Nephron progenitor cell (in vitro differentiated cells): ENCODE measurements at places on chromosomes 3 and 15.

DNA sequence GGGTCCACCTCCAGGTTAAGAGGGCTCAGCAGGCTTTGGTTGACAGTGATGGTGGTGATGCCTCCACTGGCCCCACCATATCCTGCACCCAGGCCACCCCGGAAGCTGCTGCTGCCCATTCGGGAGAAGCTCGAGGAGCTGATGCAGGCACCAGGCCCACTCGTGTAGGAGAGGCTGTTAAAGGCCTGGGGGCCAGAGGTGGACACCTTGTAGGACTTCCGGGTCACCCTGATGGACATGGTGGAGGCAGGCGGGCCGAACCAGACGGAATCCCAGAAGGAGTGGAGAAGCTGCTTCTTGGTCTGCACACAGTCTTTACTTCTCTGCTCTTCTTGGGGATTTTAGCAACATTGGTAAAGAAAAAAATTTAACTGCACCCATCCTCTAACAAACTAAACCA lies 65.2 kb upstream of the CDAN1 start:
- no peak overlapping the region for H3K4me3 ChIP-seq
- H3K36me3 ChIP-seq, result peaks cover 54% of the 10 kb centered on the region
- no peaks in the 10 kb centered on the region for H3K27me3 ChIP-seq
- H3K4me1 ChIP-seq, result peaks cover 3% of the 10 kb centered on the region

- H3K4me1 ChIP-seq, result peaks cover 23% of the 10 kb centered on the region
- DNase-seq, result no peak
- no peak overlapping the region for H3K27ac ChIP-seq
- H3K27me3 ChIP-seq, result no peaks in the 10 kb centered on the region
Measured at GRCh38 chr15:58737298-58737697, 12.2 kb downstream of the ADAM10 start.

DNA sequence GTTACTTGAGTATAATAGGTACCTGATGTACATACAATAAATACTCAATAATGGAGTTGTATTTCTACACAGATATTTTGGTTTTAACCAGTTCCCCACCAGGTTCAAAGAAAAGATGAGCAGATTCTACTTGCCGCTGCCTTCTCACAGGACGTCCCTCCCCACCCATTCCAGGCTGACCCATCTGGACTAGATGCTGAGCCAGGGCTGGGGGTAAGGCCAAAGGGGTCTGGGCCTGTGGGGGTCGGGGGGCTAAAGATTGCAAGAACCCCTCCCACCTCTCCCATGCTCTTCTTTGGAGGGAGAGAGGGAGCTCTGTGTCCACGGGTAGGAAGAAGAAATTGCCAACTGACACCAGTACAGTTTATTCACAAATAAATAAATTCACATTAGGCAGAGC lies 1.5 kb downstream of the MESP1 start:
- H3K27me3 ChIP-seq, result peaks cover 24% of the 10 kb centered on the region
- H3K4me3 ChIP-seq, result peak overlapping the region; percentile 72
- no peak for DNase-seq
- no peaks in the 10 kb centered on the region for H3K36me3 ChIP-seq
- H3K27ac ChIP-seq, result no peak overlapping the region

- H3K36me3 ChIP-seq, result peaks cover 96% of the 10 kb centered on the region
- no peak for DNase-seq
- no peaks in the 10 kb centered on the region for H3K4me1 ChIP-seq
- H3K4me3 ChIP-seq, result no peak overlapping the region
- no peaks in the 10 kb centered on the region for H3K27me3 ChIP-seq
Measured at GRCh38 chr15:40016224-40016865, 22.6 kb downstream of the SRP14 start.

GRCh38 chr3:97658668-97659285 lies 105.8 kb upstream of the ARL6 start:
- no peaks in the 10 kb centered on the region for H3K27me3 ChIP-seq
- H3K4me1 ChIP-seq, result no peaks in the 10 kb centered on the region
- H3K36me3 ChIP-seq, result no peaks in the 10 kb centered on the region
- H3K27ac ChIP-seq, result no peak overlapping the region

DNA sequence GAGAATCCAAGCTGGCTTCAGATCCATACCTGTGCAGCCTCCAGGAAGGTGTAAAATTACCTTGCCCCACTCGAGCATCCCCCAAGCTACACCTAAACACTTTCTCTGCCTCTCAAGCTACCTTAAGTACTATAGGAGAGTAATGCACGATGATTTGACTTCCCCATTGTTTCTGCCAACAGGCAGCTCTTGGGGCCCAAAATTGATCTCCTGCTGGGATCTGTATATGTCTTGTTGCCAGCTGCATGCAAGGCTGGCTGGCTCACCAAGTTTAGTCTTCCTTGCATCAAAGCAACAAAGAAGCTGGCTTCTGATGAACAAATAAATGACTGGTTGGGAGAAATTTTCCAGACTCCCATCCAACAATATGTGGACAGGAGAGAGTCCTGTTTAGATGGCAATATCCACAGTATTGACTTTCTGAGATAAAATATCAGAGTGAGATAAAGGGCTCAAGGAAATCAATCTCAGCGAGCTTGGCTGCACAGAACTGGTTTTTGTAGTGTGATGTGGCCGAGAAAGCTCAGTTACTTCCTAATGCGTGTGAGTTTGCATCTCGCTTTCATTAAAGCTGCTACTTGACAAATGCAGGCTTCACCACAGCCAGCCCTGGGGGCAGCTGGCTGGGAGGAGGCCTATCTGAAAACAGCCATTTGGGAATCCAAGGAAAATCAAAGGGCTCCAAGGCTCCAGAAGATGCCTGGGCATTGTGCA lies 140.7 kb downstream of the MINAR1 start:
- no peak for DNase-seq
- H3K27ac ChIP-seq, result no peak overlapping the region
- H3K4me3 ChIP-seq, result no peak overlapping the region
- no peaks in the 10 kb centered on the region for H3K36me3 ChIP-seq

GRCh38 chr3:61934505-61934871 lies 373.1 kb downstream of the PTPRG start:
- peaks cover 59% of the 10 kb centered on the region for H3K4me1 ChIP-seq
- no peak overlapping the region for H3K4me3 ChIP-seq
- H3K27me3 ChIP-seq, result peaks cover 5% of the 10 kb centered on the region
- peaks cover 38% of the 10 kb centered on the region for H3K36me3 ChIP-seq

GRCh38 chr3:107206141-107206540 lies 171.1 kb upstream of the CCDC54 start:
- H3K4me3 ChIP-seq, result no peak overlapping the region
- peak; percentile 14 for DNase-seq
- peaks cover 44% of the 10 kb centered on the region for H3K4me1 ChIP-seq
- no peaks in the 10 kb centered on the region for H3K36me3 ChIP-seq

GRCh38 chr3:139202226-139202958 lies 141.4 kb upstream of the MRPS22 start:
- H3K4me3 ChIP-seq, result no peak overlapping the region
- peaks cover 8% of the 10 kb centered on the region for H3K27me3 ChIP-seq
- peak; percentile 31 for DNase-seq
- peak overlapping the region; percentile 25 for H3K27ac ChIP-seq

DNA sequence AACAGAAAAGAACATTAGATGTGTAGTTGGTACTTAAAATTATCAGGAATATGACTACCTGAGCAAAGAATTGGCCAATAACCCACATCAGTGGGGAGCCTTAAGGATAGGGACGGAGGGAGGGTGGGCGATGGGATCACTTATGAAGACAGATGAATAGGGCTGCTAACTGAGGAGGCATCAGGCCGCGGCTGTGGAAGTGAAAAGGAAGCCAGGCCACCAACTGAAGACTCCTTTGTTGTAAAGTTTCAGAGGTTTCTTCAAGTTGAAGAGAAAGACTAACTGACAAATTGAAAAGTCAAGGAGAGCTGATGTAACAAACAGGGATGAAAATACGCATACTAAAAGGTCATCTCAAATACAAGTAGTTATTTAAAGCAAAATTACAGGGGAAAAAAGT lies 135.6 kb upstream of the BHLHE40 start:
- H3K4me1 ChIP-seq, result peaks cover 15% of the 10 kb centered on the region
- H3K27me3 ChIP-seq, result no peaks in the 10 kb centered on the region
- peak overlapping the region; percentile 55 for H3K27ac ChIP-seq

DNA sequence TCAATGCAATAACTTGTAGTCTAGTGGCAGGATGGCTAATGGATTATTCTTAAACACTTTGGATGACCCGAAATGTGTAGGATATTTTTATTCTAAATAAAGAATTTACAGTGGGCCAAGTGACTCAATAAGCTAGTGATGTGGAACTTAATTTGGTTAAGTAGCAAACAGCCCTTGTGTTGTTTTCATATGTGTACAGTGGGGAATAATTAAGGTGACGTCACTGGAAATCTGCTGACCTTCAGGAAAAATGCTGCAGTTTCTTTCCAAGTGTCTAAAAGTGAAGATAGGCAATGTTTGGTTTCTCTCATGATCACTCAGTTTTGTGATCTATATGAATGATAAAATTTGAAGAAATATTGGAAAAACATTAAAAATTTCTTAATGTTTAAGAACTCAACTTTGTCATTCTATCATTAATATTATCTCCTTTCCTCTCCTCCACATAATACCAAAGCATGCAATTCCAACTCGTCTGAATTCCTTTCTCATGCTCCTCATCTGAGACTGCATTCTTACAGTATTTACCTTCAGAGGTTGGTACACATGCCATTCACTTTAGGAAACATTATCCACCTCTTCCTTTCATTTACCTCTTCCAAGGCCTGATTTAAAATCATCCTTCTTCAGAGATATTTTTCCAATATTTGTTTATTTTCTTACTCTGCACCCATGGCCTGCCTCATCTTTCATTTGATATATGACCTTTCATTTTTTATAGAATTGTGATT lies 414.6 kb upstream of the ARPP21 start:
- DNase-seq, result no peak
- no peak overlapping the region for H3K27ac ChIP-seq
- H3K27me3 ChIP-seq, result peaks cover 4% of the 10 kb centered on the region
- peaks cover 7% of the 10 kb centered on the region for H3K4me1 ChIP-seq
- no peaks in the 10 kb centered on the region for H3K36me3 ChIP-seq
- no peak overlapping the region for H3K4me3 ChIP-seq

DNA sequence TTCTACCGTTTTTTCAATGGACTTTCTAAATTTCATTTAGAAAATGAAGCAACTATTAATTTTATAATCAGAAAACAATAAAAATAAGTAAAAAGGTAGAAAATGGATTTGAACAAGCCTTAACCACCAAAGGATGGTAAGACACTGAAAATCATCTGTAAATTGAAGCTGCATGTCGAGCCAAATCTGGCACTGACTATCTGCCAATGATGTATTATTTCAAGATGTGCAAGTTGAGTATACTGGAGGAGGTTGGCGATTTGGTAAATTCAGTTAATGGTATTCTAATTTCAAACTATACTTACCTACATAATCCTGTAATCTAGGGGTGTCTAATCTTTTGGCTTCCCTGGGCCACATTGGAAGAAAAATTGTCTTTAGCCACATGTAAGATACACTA lies 93.5 kb downstream of the FMN1 start:
- no peak overlapping the region for H3K27ac ChIP-seq
- H3K4me3 ChIP-seq, result no peak overlapping the region
- peaks cover 65% of the 10 kb centered on the region for H3K36me3 ChIP-seq
- DNase-seq, result no peak
- peaks cover 9% of the 10 kb centered on the region for H3K27me3 ChIP-seq

- DNase-seq, result no peak
- H3K27me3 ChIP-seq, result no peaks in the 10 kb centered on the region
- peaks cover 52% of the 10 kb centered on the region for H3K4me1 ChIP-seq
- peaks cover 50% of the 10 kb centered on the region for H3K36me3 ChIP-seq
- H3K4me3 ChIP-seq, result peak overlapping the region; percentile 25
- H3K27ac ChIP-seq, result peak overlapping the region; percentile 84
Measured at GRCh38 chr3:156551746-156552145, 3.2 kb downstream of the SSR3 start.

GRCh38 chr15:49428409-49429095 lies 5.5 kb downstream of the FGF7 start:
- DNase-seq, result no peak
- H3K27ac ChIP-seq, result no peak overlapping the region
- H3K27me3 ChIP-seq, result no peaks in the 10 kb centered on the region
- H3K36me3 ChIP-seq, result no peaks in the 10 kb centered on the region
- no peaks in the 10 kb centered on the region for H3K4me1 ChIP-seq

DNA sequence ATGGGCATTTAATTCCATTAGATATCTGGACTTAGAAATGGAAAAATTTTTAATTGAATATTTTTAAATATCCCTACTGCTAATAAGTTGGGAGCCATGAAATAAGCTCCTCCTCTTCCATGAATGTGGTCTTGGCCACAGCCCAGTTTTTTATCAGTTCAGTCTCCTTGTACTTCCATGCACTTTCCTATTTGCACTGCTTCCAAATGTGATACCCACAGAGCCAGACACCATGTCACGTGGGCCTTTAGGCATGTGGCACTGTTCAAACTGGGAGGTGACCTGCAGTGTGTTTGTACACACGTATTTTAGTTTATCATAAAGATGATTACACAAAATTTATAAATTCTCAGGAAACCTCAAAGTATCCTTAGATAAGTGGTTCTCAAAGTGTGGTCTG lies 80.1 kb upstream of the DGKG start:
- H3K4me3 ChIP-seq, result no peak overlapping the region
- DNase-seq, result no peak
- H3K27ac ChIP-seq, result no peak overlapping the region
- H3K4me1 ChIP-seq, result peaks cover 5% of the 10 kb centered on the region

DNA sequence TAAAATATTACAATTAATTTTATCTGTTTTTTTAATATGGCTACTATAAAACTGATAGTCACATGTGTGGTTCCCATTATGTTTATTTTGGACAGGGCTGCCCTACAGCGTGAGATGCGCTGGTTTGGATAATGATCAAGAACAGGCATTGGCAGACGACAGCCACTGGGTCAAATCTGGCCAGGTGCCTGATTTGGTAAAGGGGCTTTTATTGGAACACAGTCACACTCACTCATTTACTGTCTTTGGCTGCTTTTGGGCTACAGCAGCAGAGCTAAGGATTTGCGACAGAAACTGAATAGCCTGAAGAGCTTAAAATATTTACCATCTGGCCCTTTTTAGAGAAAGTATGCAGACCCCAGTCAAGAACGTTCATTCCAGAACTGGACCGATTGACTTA lies 724.2 kb upstream of the CFAP20DC start:
- no peak for DNase-seq
- H3K27me3 ChIP-seq, result peaks cover 4% of the 10 kb centered on the region
- H3K36me3 ChIP-seq, result no peaks in the 10 kb centered on the region
- no peak overlapping the region for H3K4me3 ChIP-seq

GRCh38 chr3:69008980-69009379 lies 4.5 kb downstream of the EOGT start:
- peaks cover 30% of the 10 kb centered on the region for H3K36me3 ChIP-seq
- peaks cover 76% of the 10 kb centered on the region for H3K4me1 ChIP-seq
- peak overlapping the region; percentile 84 for H3K27ac ChIP-seq
- DNase-seq, result no peak
- H3K4me3 ChIP-seq, result peak overlapping the region; percentile 47
- no peaks in the 10 kb centered on the region for H3K27me3 ChIP-seq

DNA sequence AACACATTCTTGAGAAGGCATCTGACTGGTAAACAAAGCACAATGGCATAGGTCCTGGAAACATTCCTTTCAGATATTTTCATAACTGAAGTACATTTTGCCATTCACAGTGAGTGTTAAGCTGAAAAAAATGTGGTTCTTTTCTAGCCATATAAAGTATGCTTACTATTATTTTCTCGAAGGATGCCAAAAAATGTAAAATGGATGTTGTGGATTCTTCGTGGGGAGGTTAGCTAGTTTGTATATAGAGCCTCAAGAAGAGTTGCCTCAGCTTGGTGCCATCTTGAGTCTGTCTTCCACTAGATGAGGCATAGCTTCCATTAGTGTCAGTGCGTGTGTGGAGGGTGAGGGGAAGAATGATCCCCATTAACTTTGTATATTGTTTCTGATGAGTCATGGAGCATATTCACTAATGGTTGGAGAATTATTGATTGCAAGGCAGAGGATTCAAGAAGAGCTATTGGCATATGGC lies 4.1 kb downstream of the MBNL1 start:
- H3K4me1 ChIP-seq, result peaks cover 25% of the 10 kb centered on the region
- no peak for DNase-seq
- no peaks in the 10 kb centered on the region for H3K36me3 ChIP-seq
- H3K27me3 ChIP-seq, result peaks cover 19% of the 10 kb centered on the region

GRCh38 chr3:38004415-38005075 lies 14.0 kb downstream of the VILL start:
- H3K36me3 ChIP-seq, result peaks cover 15% of the 10 kb centered on the region
- peak overlapping the region; percentile 10 for H3K27ac ChIP-seq
- peaks cover 27% of the 10 kb centered on the region for H3K4me1 ChIP-seq
